RWPE1 (cell line): ENCODE measurements at places on chromosomes 7 and 10.

- DNase-seq = no peak
These were observed 482.2 kb downstream of the PLXDC2 start for GRCh38 chr10:20298417-20298816.

DNA sequence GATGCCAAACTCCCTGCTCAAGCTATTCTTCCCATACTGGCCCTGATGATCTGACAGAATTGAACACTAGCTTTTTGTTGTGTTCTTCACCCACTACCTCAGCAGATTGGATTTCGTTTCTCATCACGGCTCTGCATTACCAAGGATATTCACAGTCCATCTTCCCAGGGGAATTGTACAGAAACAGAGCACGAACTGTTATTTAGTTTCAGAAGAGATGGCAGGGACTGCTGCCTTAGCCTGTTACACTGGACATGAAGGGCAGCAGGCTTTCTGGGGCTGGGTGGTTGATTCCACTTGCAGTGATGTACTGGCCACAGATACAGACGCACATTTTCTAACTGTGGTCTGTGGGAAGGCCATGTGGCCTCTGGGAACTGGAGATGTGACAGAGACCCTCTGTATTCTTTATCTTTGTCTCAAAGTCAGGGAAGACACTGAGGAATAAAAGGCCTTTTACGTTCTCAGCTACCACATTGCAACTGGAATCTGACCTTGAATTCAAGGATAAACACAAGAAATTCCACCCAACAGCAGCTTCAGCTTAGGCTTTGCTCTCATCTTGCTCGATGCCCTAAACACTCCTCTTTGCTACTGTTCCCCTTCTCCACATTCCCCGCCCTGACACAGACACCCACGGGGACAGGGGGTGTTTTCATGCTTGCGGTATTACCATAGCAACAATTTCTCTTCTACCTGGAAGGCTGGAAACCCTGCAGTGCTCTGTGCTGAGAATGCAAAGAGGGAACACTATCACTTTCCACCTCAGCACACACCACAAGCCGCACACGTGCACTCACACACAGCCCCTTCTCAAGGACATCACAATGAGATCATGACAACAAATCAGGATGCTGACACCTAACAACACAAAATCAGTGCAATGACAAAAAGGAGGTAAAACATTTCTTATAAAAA is 81.7 kb downstream of the RNF216 start:
- DNase-seq = no peak

GRCh38 chr10:33681595-33681994 is 347.1 kb upstream of the NRP1 start:
- DNase-seq = no peak

- peak; percentile 21 for DNase-seq
These were observed 22.7 kb upstream of the AASS start for GRCh38 chr7:122166740-122167139.

DNA sequence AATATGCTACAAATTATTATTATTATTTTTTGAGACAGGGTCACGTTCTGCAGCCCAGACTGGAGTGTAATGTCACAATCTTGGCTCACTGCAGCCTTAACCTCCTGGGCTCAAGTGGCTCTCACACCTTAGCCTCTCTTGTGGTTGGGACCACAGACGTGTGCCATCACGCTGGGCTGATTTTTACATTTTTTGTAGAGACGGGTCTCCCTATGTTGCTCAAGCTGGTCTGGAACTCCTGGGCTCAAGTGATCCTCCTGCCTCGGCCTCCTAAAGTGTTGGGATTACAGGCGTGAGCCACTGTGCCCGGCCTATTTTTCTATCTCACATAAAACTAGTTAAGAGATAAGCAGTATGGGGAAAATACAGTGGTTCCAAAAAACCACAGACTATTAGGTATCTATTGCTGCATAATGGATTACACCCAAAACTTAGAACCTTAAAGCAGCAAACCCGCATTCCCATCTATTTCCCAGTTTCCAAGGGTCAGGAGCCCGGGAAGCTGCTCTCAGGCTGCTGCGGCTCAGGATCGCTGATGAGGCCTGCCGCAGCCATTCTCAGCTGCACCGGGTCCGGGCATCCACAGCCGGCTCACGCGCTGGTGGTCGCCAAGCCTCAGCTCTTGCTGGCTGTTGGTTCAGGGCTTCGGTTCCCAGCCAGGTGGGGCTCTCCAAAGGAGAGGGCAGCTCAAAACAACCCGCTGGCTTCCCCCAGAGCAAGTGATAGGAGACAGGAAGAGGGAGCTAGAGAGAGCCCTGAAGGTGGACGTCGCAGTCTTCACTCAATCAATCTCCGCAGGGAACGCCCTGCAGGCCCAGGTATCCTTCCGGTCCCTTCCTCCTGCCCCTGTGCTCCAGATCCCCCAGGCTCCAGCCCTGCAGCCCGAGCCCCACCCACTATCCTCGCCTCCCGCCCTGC is 128.2 kb downstream of the UBE2H start:
- DNase-seq = peak; percentile 50

- DNase-seq = no peak
These were observed 613.8 kb downstream of the PHTF2 start for GRCh38 chr7:78412216-78412858.

DNA sequence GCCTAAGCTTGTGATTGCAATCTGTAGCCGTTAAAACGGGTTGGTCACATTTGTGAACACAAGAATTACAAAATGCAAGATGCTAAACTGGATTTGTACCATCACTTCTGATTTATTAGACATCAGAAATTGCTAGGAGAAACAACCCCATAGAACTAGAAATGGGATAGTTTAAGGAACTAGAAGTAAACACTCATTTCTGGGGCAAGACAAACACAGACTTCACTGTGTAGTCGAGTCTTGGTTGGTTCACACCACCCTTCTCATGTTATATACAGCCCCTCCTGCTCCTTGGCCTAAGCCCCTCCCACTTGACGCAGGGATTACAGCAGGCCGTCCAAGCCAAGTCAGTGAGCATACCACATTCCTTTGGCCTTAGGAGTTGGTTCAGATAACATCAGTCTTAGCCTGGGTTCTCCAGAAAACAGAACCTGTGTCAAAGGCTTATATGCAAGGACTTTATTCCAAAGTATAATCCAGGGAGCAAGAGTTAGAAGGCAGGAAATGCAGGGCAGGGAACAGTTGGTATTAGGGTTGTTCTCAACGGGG is 2.0 kb upstream of the NRAP start:
- peak; percentile 48 for DNase-seq

GRCh38 chr10:118045837-118046394 is 825 bp downstream of the RAB11FIP2 start:
- DNase-seq = peak; percentile 51

GRCh38 chr10:9010931-9011670 is 956.6 kb downstream of the GATA3 start:
- no peak for DNase-seq

DNA sequence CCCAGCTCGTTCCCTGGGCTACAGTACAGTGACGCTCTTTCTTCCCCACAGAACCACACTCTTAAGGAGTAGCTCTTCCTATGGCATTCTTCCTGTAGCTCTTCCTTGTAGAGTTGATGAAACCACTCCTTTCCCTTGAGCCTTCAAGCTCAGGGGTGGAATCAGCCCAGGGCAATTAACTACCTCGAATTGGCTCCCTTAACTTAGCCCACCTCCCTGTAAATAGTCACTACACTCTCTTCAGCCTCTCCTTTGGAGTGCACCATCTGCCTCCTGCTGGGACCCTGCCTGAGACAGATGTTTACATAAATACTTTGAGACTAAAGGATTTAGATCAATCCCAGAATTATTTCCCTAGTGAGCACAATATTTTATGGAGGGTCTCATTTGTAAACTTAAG is 537.8 kb upstream of the AUTS2 start:
- no peak for DNase-seq

DNA sequence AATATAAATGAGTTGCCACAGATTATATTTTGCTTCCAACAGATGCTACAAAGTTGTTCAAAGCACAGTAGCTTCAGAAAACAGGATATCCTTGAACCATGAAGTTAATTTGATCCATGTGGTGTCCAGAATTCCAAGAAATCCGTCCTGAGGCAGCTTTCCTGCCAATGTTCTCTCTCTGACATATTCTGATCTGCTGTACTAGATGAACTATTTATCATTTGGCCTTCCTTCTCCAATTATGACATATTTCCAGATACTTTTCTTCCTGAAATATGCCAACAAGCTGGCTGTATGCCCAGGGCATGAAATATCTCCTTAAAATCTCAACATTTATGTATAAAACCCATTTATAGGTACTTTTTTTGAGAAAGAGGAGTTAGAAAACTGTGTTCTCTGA is 141.1 kb downstream of the SPAG6 start:
- no peak for DNase-seq

- no peak for DNase-seq
These were observed 545.4 kb upstream of the FZD8 start for GRCh38 chr10:36187380-36188079.

GRCh38 chr10:63240807-63241206 is 107.7 kb downstream of the NRBF2 start:
- no peak for DNase-seq

DNA sequence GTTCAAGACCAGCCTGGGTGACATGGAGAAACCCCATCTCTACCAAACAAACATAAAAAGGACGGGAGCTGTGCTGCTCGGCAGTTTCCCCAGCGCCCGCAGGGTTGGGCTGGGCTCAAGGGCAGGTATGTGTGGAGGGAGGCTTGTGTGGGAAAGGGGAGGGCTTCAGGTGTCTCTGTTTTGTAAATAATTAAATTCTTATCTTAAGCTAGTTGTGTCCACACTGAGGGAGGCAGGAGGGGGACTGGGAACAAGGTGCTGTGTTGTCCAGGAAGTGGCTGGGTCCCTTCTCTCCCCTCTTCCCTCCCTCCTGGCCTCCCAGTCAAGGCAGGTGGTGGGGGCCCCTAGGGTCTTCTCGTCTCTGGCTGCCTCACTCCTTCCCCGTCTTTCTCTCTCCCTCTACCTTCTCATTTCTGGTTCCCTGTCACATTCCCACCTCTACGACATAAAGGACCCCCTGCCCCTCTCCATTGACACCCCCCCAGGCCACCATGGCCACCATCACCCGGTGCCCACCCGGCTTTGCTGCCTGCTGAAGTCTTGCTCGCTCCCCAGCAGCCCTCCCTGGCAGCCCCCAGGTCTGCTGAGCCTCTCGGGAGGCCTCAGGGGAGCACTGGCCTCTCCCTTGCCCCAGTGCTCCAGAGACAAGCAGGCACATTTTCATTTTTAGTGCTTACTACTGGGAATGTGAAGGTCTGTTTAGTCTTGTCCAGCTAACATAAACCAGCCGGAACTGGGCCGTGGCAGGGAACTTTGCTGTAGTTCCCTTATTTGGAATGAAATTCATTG is 19.3 kb downstream of the NEURL1 start:
- DNase-seq = no peak

DNA sequence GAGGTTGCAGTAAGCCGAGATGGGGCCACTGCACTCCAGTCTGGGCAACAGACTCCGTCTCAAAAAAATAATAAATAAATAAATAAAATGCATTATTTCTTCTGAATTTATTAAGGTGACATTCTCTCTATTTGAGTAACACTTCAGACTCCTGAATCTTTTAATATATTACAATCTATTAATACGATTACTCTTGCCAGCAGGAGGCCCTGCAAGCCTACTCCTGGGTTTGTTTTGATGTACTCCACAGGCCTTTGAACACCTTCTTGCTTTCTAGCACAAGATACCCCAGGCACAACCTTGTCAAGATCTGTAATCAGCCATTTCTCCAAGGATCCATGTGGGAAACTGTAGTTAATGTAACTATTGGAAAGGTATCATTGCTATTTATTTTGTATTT is 63.5 kb downstream of the COBL start:
- peak; percentile 14 for DNase-seq

DNA sequence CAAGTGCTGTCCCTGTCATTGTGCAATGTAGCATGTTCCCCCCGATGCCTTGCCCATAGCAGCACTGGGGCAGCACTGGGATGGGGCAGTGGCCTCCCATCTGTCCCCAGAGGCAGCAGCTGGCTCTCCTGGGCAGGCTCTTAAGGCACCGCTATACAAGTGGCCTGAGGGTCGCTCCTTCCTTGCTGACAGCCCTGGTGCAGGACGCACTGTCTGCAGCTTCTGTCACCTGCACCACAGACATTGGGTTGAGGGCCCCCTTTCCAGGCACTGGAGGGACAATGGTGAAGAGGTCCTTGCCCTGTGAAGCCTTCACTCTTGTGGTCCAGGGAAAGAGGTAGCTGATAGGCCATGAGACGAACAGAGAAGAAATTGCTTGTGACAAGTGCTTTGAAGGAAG is 10.6 kb downstream of the CPSF4 start:
- DNase-seq = no peak

DNA sequence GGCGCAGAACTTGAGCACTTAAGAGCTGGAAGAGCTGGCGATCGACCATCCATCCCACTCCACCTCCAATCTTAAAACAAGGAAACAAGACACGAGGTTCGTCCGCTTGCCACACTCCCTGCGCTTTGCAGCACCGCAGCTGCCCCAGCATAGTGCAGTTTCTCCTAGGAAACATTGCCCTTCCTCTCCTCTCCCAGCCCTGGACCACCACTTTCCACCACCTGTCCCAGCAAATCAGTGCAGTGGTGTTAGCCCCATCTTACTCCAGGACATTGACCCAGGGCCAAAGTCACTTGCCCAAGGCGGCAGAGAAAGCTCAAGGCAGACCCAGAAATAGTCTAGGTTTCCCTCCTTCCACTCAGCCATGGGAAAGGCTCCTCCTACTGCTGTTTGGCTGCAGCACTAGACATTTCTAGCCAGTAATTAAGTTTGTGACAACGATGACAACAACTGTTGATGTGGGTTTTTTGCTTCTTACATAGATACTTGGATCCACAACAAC is 1.5 kb upstream of the PARD3 start:
- DNase-seq = no peak

- peak; percentile 59 for DNase-seq
These were observed 70.4 kb upstream of the APBB1IP start for GRCh38 chr10:26367771-26368170.

DNA sequence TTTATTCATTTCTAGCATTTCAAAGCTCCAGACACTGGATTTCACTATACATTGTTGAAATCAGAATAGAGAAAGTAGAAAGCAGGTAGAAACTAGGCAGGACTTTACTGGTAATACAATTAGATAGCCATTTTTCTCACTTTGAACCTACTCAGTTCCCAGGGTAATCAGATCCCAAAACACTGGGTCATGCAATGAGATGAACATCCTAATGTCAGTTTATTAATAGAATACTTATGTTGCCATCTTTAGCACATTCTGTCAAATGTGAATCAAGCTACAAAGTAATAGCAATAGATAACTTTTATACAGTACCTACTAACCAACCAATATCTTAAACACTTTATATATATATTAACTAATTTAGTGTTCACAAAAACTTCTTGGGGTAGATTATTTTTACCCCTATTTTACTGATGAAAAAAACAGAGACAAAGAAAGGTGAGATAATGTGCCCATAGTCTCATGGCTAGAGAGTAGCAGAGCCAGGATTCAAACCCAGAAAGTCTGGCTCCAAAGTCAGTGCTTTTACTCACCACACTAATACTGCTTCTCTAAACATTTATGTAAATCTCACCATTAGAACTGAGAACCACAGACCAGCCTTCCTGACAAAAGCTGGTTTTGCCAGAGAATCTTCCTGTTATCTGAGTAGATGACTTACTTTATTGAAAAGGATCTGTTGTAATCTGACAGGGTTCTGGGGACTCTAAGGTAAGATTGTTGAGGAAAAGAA is 153.8 kb upstream of the KAT6B start:
- no peak for DNase-seq

GRCh38 chr10:132408367-132408781 is 11.4 kb downstream of the PWWP2B start:
- no peak for DNase-seq
